GM13976 (cell line): ENCODE measurements at places on chromosomes 5 and 9.

DNA sequence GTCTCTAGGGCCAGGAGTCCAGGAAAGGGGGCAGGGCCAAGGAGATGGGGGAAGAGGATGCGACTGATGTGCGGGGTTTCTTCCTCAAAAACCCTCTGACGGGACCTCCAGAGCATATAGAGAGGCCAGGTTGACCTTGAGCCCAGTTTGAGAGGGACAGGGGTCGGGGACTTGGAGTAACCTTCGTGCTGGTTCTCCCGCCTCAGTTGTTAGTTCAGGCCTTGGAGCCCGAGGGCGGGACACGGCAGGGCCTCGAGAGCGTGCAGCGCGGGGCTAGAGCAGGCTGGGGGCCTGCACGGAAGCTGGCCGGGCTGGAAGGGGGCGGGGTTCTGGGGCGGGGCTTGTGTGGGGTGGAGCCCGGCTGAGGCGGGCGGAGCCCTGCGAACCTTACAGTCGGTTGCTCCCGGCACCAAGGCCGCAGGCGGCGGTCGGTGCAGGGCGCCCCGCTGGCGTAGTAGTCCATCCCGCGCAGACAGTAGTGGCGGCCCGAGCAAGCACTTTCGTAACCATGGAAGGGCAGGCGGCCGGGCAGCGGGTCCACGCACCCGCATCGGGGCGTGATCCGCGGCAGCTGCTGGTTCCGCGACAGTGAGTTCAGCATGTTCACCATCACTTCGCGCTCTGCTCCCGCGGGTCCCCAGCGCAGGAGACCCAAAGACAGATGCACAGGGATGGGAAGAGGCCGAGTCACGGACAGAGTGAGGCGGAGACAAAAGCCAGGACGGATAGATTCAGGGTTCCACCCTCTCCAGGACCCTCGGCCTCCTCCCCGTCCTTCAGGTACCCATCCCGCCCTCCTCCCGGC lies 4.0 kb upstream of the MYORG start:
- DNase-seq = peak; percentile 97

GRCh38 chr9:78967596-78968217 lies 604.1 kb upstream of the TLE4 start:
- DNase-seq = no peak

DNA sequence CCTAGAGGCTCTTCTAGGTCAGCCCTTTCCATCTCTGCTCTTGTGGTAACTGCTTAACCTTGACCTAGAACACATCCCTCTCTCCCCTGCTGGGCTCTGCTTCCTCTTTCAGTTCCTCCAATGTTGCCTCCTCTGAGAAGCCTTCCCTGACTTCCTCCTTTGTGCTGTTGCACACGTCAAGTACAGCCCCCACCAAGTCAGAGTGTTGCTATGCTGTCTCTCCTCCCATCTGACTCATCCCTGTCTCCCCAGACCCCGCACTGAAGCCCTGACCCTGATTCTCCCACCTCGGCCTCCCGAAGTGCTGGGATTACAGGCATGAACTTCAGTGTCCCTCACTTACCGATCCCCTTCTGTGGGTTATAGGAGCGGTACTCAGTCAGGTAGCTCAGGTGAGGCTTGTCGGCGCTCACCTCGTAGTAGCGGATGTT lies 10.4 kb upstream of the TRIM14 start:
- peak; percentile 72 for DNase-seq

- DNase-seq = no peak
These were observed 5.7 kb downstream of the MAPKAP1 start for GRCh38 chr9:125701351-125701750.

- DNase-seq = no peak
These were observed 570.4 kb upstream of the ST8SIA4 start for GRCh38 chr5:101473483-101473882.
